Dermis microvascular lymphatic vessel endothelial cell (primary cell): ENCODE measurements at places on chromosomes 13 and 19. TPM values are rescaled to one million over a fixed set of nuclear protein-coding genes. Genes with fewer than 3 reads are reported as not detected.
A peak's percentile ranks its signal among the peaks of the same experiment; 100 is the strongest.

- peak; percentile 96 for DNase-seq
Observed at GRCh38 chr13:89891416-89891815, 1456.1 kb upstream of the MIR17HG start.

GRCh38 chr19:33000510-33000909 is 28.5 kb downstream of the FAAP24 start:
- no peak for DNase-seq

GRCh38 chr19:37950471-37951175 is 43.6 kb downstream of the SIPA1L3 start:
- DNase-seq, result no peak

Gene FARP1
- 9.8 and 20.9 TPM in 2 replicates for total RNA-seq

- no peak for DNase-seq
Observed at GRCh38 chr19:48854103-48854502, 14.3 kb downstream of the PLEKHA4 start.
